ENCODE measurements at places on chromosomes 3 and 15.

DNA sequence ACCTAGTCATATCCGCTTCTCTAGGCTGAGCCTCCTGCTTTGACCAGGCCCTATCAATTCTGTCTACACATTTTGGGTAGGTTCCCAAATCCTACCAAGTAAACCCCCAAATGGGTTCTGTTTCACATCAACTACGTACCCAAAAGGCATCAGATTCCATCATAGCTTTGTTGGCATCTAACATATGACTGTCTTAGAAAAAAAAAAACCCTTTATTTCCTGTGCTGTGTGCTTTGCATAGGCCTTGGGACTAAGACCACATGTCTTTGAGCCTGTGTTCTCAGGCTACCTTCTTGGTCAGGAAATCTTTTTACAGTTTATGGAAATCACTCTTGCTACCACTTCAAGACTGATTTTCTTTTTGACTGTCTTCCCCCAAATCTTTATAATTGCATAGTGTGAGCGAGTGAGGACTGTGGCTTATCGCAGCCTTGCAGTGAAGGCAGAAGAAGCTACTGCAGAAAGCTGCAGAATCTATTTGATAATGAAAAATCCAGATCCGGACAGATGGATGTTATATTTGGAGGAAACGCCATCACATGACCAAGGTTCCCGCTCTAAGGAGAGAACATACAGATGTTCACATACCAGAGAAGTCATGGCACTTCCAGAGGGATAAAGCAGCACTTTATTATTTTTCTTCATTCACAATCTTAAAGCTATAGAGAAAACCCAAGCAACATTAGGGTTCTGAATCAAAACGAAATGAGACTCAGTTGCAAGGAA is 111.2 kb downstream of the EOMES start:
- DNase-seq = no peak

- DNase-seq = no peak
These were observed 8.6 kb upstream of the GABPB1 start for GRCh38 chr15:50363612-50364011.

DNA sequence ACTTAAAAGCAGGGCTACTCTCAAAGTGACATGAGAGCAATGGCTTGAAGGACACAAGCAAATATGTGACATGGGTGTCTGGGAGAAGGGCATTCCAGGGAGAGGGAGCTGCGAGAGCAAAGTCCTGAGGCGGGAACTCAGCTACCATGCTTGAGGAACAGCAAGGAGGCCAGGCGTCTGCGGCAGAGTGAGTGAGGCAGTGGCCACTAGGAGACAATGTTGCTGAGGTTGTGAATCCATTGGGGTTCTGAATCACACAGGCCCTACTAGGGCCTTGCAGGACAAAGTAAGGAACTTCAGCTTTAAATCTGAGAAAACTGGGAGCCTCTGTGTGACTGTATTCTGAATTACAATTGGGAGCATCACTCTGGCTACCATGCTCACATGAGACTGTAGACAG is 94.1 kb upstream of the PRICKLE2 start:
- no peak for DNase-seq

DNA sequence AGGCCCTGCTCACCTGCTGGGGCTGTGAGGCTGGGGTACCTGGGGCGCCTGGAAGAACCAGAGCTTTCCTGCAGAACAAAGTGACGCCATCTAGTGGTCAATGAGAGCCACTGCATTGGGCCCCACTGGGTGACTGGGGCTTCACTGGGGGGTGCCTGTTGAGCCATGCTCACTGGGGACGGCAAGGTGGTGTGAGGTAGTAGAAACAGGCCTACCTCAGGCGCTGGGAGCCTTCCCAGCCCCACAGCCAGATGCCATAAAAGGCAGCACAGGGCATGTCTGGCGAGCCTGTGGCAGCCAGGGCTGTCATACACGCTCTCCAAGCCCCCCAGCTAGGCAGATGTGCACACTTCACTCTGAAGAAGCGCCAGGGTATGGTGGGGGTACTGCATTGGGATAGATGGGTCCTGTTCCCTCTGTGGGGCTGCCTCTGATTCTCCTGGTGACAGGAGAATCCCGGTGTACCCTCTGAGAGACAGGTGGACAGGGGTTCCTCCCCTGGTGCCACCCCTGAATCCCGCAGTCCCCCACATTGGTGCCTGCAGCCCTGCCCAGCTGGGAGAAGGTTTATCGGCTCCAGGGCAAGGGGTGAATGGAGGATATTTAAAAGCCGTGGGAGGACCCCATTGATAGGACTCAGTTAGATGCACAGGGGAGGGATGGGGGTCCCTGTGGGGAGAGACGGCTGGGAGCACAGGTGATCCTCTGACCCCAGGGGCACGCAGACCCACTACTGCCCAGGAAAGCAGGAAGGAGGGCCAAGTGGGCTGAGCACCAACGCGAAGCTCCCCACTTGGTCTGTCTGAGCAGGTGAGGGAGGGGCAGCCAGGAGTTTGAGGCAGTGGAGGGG is 178.8 kb downstream of the NSMCE3 start:
- DNase-seq = no peak

DNA sequence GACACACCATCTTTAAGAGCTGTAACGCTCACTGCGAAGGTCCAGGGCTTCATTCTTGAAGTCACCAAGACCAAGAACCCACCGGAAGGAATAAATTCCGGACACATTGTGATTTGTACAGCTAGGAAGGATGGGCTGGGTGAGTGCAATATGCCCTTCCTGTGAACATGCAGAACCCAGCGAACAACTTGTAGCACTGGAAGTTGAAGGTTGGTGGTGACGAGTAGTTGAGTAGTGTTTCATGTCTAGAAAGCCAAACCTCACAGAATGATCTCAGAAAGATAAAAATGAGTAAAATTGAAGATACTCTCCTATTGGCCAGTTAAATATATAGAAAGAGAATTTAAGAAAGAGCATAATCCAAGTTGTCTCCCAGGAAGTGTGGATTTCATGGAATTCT is 462.2 kb upstream of the CFAP20DC start:
- DNase-seq = no peak

DNA sequence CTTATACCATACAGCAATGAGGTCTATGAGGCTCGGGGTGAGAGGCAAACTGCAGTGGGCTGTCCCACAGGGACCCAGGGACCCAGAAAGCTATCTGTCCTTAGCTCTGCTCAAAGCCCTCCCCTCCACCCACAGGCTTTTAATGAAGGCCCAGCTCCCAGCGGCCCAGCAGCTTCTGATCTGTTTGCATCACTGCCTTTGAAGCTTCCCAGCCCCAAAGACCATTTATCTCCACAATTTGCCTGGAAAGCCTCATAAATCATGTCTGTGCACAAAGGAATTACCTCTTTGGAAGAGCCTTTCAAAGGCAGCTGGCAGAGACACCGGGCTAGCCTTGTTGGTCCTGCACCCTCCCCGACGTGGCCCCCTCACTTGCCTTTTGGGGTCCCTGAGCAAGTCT is 123.9 kb downstream of the RAB11A start:
- DNase-seq = no peak

GRCh38 chr3:61132062-61132461 is 119.2 kb downstream of the FHIT start:
- DNase-seq = no peak

DNA sequence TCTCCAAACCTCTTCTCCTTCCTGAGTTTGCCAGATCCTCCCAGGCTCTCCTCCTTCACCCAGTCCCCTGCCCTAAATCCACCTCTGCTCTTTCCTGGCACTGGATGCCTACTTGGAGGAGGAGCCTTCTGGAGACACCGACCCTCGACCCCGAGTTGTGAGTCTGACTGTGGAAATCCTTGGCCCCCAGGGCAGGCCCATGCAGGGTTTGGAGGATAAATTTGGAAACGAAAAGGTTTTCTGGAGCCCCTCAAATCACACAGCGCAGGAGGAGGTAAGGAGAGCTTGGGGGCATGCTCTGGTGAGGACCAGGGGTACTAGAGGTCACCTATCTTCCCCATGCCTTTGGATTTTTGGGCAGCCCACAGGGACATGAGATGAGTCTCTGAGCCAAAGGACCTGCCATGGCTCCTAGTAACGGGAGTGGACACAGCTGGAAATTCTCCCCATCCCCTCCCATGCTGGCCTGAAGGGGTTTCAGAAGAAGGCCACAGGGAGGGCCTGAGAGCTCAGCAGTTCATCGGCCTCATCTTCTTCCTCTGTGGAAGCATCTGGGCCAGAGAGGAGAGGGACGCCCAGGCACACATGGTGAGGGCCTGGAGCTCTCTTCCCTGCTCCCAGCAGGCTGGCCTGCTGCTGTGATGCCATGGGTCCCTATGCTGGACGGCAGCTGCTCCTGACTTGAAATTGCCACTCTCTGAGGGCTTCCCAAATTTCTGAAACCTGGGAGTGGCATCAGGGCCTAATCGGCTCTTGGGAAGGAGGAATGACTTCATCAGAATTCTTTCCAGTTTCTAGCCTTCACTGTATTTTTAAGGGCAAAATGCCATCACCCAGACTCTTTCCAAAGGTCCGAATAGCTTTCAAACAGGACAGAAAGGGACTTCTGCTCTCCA is 68.6 kb upstream of the ITGA11 start:
- no peak for DNase-seq

GRCh38 chr15:78263907-78264303 is 457 bp upstream of the DNAJA4 start:
- DNase-seq = no peak

DNA sequence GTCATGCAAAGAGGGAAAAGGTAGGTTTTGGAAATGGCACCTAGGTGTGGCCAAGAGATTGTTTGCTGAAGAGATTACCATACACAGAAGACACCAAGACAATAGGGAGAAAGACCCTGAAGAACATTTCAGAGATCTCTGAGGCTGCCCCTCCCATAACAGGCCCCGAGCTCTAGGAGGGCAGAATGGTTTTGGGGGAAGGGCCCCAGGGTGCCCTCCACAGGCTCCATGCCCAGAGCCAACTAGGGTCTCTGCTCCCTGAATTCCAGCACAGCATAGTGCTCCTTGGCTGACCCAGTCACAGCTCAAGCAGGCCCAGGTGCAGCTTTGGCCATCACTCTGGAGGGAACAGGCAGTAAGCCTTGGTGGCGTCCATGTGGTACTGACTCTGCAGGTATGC is 163.9 kb downstream of the RAB11A start:
- DNase-seq = no peak

- DNase-seq = no peak
These were observed 70.1 kb upstream of the GLCE start for GRCh38 chr15:69090197-69090948.

DNA sequence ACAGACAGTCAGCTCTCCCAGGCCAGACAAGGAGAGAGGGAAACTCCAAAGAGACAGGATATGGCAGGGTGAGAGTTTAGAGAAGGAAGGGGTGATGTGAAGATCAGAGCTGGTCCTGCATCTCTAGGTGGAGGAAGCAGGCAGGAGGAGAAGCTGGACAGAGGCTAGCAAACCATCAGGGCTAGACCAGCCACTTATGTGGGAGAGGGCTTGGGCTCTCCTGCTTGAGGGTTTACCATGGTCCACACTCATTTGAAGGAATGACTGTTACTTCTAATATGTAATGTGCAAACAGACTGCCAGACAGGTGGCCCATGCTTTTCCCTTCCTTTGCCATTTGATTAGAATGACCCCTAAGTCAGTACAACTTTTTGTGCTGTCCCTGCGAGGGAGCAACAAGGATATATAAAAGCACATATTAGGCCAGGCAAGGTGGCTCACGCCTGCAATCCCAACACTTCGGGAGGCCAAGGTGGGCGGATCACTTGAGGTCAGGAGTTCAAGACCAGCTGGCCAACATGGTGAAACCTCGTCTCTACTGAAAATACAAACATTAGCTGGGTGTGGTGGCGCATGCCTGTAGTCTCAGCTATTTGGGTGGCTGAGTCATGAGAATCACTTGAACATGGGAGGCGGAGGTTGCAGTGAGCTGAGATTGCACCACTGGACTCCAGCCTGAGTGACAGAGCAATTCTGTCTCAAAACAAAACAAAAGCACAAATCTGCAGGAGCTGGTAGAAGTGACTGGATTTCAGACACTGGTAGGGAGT is 41.0 kb upstream of the MANF start:
- DNase-seq = no peak

GRCh38 chr3:79367066-79367465 is 400.7 kb downstream of the ROBO1 start:
- DNase-seq = peak; percentile 11

DNA sequence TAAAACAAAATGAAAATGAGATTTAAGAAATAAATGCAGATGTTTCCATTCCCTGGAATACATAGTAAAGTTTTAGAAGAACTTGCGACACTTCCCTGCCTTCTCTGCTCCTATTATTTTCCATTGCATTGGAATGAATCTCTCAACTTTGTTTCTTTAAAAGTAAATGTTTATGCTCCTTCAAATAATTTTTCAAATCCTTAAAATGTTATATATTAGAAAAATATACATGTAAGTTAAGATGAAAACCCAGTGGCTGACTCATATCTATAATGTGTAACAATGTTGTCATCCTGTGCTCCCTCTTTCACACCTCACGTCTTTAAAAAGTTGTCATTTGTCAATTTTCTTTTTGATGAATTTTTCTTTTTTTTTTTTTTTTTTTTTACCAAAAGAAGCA is 3.6 kb downstream of the RBMS3 start:
- DNase-seq = no peak

DNA sequence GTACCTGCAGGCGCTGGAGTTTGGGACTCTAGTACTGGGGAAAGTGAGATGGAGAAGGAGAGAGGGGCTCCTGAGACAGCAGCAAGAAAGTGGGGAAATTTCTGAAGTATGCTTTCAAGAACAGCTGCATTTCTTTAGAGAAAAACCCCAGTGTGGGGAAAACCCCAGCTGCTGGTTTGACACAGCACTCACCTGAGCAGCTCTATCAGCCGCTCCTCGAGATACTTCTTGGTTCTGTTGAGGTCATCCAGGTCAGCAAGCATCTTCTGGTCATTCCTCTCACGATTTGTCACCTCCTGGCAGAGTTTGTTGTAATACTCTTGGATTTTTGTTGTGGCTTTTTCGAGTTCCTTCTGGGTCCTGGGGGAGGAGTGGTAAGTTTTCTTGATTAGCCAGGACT is 18.8 kb downstream of the CXCR6 start:
- DNase-seq = no peak

DNA sequence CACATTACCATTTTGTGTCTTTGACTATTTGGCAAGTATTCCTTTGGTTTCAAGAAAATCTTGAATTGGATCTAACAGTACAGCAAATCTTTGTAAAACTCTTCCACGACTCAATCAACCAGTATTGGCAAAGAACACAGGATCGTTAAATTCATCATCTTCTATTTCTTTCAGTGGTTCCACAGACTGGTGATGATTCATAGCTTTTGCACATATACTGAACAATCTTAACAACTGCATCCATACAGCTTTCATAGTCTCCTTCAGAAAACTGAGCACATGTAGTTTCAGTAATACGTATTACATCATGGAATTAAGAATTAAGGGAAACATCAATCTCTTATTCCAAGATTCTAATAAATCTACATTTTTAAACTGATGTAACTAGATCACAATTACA is 91.6 kb upstream of the LIPC start:
- no peak for DNase-seq

DNA sequence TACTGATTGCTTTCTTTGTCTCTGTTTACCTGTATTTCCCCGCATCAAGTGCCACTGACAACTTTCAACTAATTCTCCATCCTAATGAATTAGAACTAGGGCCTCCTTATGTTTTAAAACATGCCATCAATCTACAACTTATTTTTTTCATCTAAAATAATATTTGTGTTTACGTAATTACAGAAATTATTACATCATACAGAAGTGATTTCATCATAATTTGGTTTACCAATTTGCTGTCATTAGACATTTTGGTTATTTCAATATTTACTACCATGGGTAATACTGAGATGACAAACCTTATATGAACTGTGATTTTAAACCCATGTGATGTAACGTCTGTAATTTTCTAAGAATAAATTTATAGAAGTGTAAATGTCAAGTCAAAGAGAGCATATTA is 468.0 kb upstream of the IL12A start:
- DNase-seq = no peak

GRCh38 chr15:42035435-42035761 is 14.6 kb upstream of the PLA2G4E start:
- DNase-seq = no peak

GRCh38 chr15:49331951-49332350 is 91.1 kb upstream of the FGF7 start:
- no peak for DNase-seq
